ENCODE measurements at places on chromosomes 3 and 15. TPM values are rescaled to one million over a fixed set of nuclear protein-coding genes. Genes with fewer than 3 reads are reported as not detected.

SEMA3G gene
- 0.10 TPM for total RNA-seq

TTLL13 gene
- total RNA-seq = not detected

USP8 gene
- total RNA-seq = 46.3 TPM

THUMPD3 gene
- total RNA-seq = 84.9 TPM

SEC62 gene
- 41.3 TPM for total RNA-seq

DNA sequence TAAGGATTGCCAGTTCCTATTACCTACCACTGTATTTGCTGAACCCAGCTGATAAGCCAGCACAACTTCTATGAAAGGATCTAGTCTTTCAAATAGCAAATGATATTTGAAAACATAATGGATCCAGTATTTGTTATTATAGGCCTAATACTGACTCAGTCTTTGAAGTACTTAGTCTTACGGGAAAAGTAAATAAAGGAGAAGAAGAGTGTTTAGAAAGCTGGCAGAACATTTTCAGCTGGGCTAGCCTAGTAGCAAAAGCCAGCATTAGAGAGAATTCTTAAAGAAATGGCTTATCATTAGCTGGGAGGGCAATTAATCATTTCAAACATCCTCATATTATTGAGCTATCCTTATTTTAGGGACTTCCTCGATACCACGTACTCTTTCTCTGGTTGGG is 101.4 kb upstream of the GOLIM4 start:
- H3K4me3 ChIP-seq = no peak overlapping the region
- H3K36me3 ChIP-seq = no peaks in the 10 kb centered on the region
- H3K27ac ChIP-seq = no peak overlapping the region
- DNase-seq = no peak
- H3K4me1 ChIP-seq = no peaks in the 10 kb centered on the region

- no peaks in the 10 kb centered on the region for H3K36me3 ChIP-seq
- H3K4me3 ChIP-seq = no peak overlapping the region
- no peaks in the 10 kb centered on the region for H3K27me3 ChIP-seq
- H3K27ac ChIP-seq = no peak overlapping the region
Observed at GRCh38 chr3:37729119-37729518, 132.6 kb upstream of the CTDSPL start.

- no peaks in the 10 kb centered on the region for H3K36me3 ChIP-seq
- H3K27me3 ChIP-seq = no peaks in the 10 kb centered on the region
- no peak overlapping the region for H3K4me3 ChIP-seq
- no peaks in the 10 kb centered on the region for H3K4me1 ChIP-seq
- no peak overlapping the region for H3K27ac ChIP-seq
- no peak for DNase-seq
Observed at GRCh38 chr3:150330872-150331271, 77.2 kb upstream of the TSC22D2 start.

GRCh38 chr3:150751781-150752263 is 11.1 kb downstream of the SIAH2 start:
- H3K4me1 ChIP-seq = no peaks in the 10 kb centered on the region
- no peak overlapping the region for H3K4me3 ChIP-seq
- no peaks in the 10 kb centered on the region for H3K27me3 ChIP-seq

- H3K4me1 ChIP-seq = no peaks in the 10 kb centered on the region
- DNase-seq = peak; percentile 47
- no peak overlapping the region for H3K27ac ChIP-seq
Observed at GRCh38 chr3:31406896-31407295, 125.8 kb upstream of the STT3B start.

GRCh38 chr15:92599394-92599970 is 56.1 kb downstream of the FAM174B start:
- peak; percentile 55 for DNase-seq
- no peak overlapping the region for H3K4me3 ChIP-seq
- no peak overlapping the region for H3K27ac ChIP-seq
- H3K27me3 ChIP-seq = no peaks in the 10 kb centered on the region

DNA sequence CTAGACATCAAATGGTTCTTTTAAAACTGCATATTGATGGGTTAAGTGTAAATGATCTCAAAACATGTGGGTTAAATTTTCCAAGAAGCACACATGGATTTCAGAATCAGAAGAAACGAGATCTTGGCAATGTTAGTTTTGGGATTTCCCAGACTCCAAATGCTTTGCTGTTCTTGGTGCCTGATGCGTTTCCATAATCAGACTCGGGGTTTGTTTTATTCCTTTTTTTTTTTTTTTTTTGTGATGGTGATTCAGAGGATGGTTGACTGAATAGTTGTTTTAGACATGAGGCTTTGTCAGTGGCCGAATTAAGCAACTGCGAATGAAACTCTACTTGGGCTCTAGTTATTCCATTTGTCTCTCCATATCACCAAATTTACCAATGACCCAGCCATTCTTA is 52.2 kb upstream of the FAM98B start:
- no peaks in the 10 kb centered on the region for H3K27me3 ChIP-seq
- no peak overlapping the region for H3K27ac ChIP-seq
- no peak overlapping the region for H3K4me3 ChIP-seq

- DNase-seq = no peak
- no peaks in the 10 kb centered on the region for H3K4me1 ChIP-seq
- H3K27ac ChIP-seq = no peak overlapping the region
Observed at GRCh38 chr15:90808517-90809235, 59.7 kb upstream of the FURIN start.

- H3K36me3 ChIP-seq = no peaks in the 10 kb centered on the region
- no peak overlapping the region for H3K27ac ChIP-seq
- DNase-seq = no peak
- no peaks in the 10 kb centered on the region for H3K27me3 ChIP-seq
Observed at GRCh38 chr15:67462875-67463274, 58.1 kb upstream of the C15orf61 start.

DNA sequence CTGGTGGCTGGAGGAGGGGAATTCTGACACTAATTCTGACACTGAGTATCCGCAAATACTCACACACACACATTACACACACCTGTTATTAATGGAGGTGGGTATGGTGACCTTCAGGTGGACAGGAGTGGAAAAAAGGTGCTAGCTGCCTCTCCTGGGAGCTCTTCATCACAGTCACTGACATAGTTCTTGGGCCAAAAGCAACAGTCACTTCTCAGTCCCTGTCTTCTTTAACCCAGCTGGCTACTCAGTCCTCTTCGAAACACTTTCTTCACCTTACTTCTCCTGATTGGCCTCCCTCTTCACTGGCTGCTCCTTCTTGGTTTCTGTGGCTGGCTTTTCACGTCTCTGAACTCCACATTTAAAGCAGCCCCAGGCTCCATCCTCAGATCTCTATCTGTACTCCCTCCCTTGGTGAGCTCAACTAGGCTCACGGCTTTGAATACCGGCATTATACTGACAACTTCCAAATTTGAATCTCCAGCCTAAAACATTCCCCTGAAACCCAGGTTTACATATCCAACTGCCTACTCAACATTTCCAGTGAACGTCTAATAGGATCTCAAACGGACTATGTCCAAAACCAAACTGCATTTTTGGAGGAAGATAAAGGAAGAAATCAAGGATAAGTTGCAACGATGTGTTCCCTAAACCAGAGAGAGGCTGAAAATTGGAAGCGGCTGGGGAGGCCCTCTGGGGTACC is 53.2 kb upstream of the HEG1 start:
- peaks cover 18% of the 10 kb centered on the region for H3K4me1 ChIP-seq
- no peak for DNase-seq
- no peaks in the 10 kb centered on the region for H3K27me3 ChIP-seq
- no peaks in the 10 kb centered on the region for H3K36me3 ChIP-seq
- no peak overlapping the region for H3K4me3 ChIP-seq

GRCh38 chr15:32778391-32779176 is 60.8 kb downstream of the GREM1 start:
- H3K36me3 ChIP-seq = peaks cover 15% of the 10 kb centered on the region
- H3K27me3 ChIP-seq = no peaks in the 10 kb centered on the region
- H3K4me1 ChIP-seq = no peaks in the 10 kb centered on the region
- no peak for DNase-seq
